Fibroblast of skin of back (primary cell): ENCODE measurements at places on chromosomes 5 and 9.

- no peak for DNase-seq
These were observed 27.8 kb upstream of the CCL21 start for GRCh38 chr9:34737677-34738260.

DNA sequence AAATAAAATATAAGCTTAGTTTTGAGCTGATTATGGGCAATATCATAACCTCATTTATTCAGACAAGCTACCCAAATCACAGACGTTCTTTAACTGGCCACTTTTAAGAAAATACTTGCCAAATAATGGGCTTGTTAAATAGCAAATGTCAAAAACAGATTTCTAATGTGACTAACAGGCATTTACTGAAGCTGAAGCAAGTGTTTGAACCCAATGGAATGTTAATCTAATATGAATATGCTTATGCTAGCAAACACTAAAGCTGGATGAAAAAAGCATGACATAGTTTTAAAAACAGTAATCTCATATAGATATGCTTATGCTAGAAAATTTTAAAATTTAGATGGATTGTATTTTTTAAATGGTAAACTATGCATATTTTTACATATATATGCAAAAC is 411.6 kb upstream of the PTGER4 start:
- DNase-seq = no peak

GRCh38 chr5:175862131-175863012 is 9.0 kb upstream of the CPLX2 start:
- no peak for DNase-seq

GRCh38 chr9:137411645-137412380 is 11.1 kb downstream of the EXD3 start:
- peak; percentile 83 for DNase-seq

- no peak for DNase-seq
These were observed 5.0 kb upstream of the CAMK2A start for GRCh38 chr5:150294551-150295071.
